ENCODE measurements at places on chromosomes 16 and 17. TPM values are rescaled to one million over a fixed set of nuclear protein-coding genes. Genes with fewer than 3 reads are reported as not detected.

- DNase-seq, result no peak
- H3K4me1 ChIP-seq, result no peaks in the 10 kb centered on the region
- no peak overlapping the region for H3K27ac ChIP-seq
- H3K36me3 ChIP-seq, result no peaks in the 10 kb centered on the region
Observed at GRCh38 chr16:24686678-24687077, 42.8 kb upstream of the TNRC6A start.

DNA sequence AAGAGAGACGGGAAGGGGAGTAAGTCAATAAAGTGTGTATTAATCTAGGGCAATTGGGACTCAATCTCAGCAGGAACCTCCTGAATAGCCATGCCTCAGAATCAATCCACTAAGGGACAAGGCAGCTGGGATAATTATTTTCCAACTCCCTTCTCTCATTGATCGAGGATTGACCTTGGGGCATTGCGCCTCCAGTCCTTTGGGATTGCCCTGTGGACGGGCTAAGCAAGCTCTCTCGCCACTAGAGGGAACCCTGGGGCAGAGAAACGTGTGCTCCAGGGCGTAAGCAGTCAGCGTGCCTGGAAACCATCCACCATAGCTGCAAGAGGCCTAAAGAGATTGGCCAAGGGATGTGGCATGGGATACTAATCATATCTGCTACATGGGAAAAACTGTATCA is 53.9 kb upstream of the ERCC4 start:
- no peaks in the 10 kb centered on the region for H3K36me3 ChIP-seq
- no peak overlapping the region for H3K27ac ChIP-seq
- peaks cover 6% of the 10 kb centered on the region for H3K27me3 ChIP-seq

- H3K27me3 ChIP-seq, result no peaks in the 10 kb centered on the region
- DNase-seq, result peak; percentile 95
- peak overlapping the region; percentile 99 for H3K4me3 ChIP-seq
Observed at GRCh38 chr17:76736349-76737081, 616 bp downstream of the SRSF2 start.

- H3K4me1 ChIP-seq, result peaks cover 41% of the 10 kb centered on the region
- H3K4me3 ChIP-seq, result no peak overlapping the region
- no peaks in the 10 kb centered on the region for H3K27me3 ChIP-seq
- DNase-seq, result no peak
- H3K27ac ChIP-seq, result no peak overlapping the region
- peaks cover 34% of the 10 kb centered on the region for H3K36me3 ChIP-seq
Observed at GRCh38 chr16:85619101-85619891, 6.2 kb downstream of the GSE1 start.

- H3K27ac ChIP-seq, result no peak overlapping the region
- no peak for DNase-seq
- H3K36me3 ChIP-seq, result no peaks in the 10 kb centered on the region
- peaks cover 15% of the 10 kb centered on the region for H3K4me1 ChIP-seq
- H3K4me3 ChIP-seq, result no peak overlapping the region
- peaks cover 28% of the 10 kb centered on the region for H3K27me3 ChIP-seq
Observed at GRCh38 chr16:87607223-87607622, 4.9 kb downstream of the JPH3 start.

GRCh38 chr16:46970089-46970488 is 3.4 kb downstream of the DNAJA2 start:
- peak overlapping the region; percentile 13 for H3K27ac ChIP-seq
- no peak for DNase-seq
- H3K4me1 ChIP-seq, result peaks cover 30% of the 10 kb centered on the region
- no peak overlapping the region for H3K4me3 ChIP-seq
- no peaks in the 10 kb centered on the region for H3K27me3 ChIP-seq

DNA sequence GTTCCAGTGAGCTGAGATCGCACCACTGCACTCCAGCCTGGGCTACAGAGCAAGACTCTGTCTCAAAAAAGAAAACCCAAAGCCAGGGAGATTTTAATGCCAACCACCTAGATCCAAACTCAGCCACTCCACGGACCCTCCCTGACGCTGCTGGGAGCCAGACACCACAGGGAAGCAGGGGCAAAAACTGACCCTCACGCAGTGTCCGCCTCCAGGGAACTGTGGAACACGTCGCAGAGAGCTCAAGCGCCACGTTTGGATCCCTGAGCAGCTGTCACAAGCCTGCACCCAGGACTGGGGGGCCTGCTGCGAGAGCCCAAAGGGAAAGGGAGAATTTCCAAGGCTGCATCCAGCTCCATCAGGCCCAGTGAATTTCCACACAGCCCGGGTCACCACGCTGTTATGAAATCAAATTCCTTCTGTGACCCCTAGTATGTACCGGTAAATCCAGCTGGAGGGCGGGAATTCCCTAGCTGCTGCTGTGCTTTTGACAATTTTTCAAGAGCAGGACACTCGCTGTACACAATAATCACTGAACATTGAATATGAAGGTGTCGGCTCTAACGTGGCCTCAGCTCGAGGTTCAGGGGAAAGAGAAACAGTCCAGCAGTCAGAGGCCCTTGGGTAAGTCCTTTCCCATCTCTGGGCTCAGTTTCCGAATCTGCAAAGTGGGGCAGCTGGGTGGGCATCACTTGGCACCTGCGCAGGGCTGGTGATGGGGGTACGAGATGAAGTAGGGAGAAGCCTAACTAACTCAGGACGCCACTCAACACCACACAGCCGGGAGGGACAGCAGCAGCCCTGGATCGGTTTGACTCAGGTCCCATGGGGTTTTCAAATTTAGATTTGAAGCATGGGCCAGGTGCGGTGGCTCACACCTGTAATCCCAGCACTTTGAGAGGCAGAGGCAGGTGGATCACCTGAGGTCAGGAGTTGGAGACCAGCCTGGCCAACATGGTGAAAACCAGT is 8.6 kb downstream of the CARHSP1 start:
- no peaks in the 10 kb centered on the region for H3K27me3 ChIP-seq
- H3K27ac ChIP-seq, result peak overlapping the region; percentile 39
- H3K4me3 ChIP-seq, result no peak overlapping the region
- peaks cover 38% of the 10 kb centered on the region for H3K36me3 ChIP-seq
- peak; percentile 66 for DNase-seq

DNA sequence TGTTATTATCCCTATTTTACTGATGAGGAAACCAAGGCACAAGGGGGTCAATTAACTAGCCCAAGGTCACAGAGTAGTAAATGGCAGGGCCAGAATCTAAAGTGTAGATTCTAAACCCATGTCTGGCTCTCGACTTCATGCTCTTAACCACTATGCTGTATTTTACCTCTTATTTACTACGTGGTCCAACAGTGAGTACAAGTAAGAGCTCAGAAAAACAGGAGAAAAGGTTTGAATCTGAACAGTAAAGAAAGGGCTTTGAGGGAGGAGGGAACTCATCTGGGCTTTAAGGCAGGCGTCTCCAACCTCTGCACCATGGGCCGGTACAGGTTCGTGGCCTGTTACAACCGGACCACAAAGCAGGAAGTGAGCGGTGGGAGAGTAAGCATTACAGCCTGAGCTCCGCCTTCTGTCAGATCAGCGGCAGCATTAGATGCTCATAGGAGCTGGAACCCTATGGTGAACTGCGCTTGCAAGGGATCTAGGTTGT is 62.9 kb downstream of the SMURF2 start:
- DNase-seq, result peak; percentile 87
- H3K36me3 ChIP-seq, result peaks cover 36% of the 10 kb centered on the region
- H3K27me3 ChIP-seq, result no peaks in the 10 kb centered on the region
- peak overlapping the region; percentile 39 for H3K27ac ChIP-seq
- H3K4me3 ChIP-seq, result no peak overlapping the region

- H3K4me1 ChIP-seq, result no peaks in the 10 kb centered on the region
- no peak overlapping the region for H3K4me3 ChIP-seq
- no peak overlapping the region for H3K27ac ChIP-seq
- H3K36me3 ChIP-seq, result no peaks in the 10 kb centered on the region
- H3K27me3 ChIP-seq, result no peaks in the 10 kb centered on the region
- no peak for DNase-seq
Observed at GRCh38 chr17:81794074-81794476, 9.9 kb upstream of the GCGR start.

GRCh38 chr17:65166787-65167186 is 29.6 kb downstream of the RGS9 start:
- H3K4me3 ChIP-seq, result no peak overlapping the region
- DNase-seq, result peak; percentile 33
- H3K27me3 ChIP-seq, result no peaks in the 10 kb centered on the region
- no peaks in the 10 kb centered on the region for H3K36me3 ChIP-seq

The ARHGAP44 gene
- 1.5 TPM for total RNA-seq

The HES7 gene
- total RNA-seq, result 0.67 TPM

The HAS3 gene
- total RNA-seq, result 0.77 TPM

The CALB2 gene
- not detected for total RNA-seq

The IL17C gene
- not detected for total RNA-seq

The LPO gene
- total RNA-seq, result not detected

The SBK1 gene
- total RNA-seq, result 1.4 TPM

The TMEM238L gene
- not detected for total RNA-seq

The RAB26 gene
- not detected for total RNA-seq
